Activated CD4-positive, CD25-positive, alpha-beta regulatory T cell treated with anti-CD3 and anti-CD28 coated beads, Interleukin-2, amount 50 U/mL, for 24 hours (primary cell): ENCODE measurements at places on chromosomes 3 and 15.

DNA sequence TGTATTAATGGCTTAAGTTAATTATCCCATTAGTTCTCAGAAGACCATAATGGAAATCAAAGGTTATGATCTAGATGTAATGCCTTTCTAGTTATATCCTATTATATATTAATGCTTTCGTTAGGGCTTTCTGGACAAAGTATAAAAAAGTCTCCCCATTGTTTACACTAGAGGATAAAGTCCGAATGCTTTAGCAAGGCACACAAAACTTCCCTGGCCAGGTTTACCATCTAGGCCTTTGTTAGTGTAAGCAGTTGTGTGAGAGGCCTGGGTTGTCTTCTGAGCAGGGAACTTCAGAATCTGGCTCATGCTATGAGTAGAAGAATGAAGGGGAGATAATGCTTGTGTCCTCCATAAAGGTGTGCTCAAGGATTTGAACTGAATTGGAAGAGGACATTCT lies 106.3 kb upstream of the MEIS2 start:
- no peak for ATAC-seq

DNA sequence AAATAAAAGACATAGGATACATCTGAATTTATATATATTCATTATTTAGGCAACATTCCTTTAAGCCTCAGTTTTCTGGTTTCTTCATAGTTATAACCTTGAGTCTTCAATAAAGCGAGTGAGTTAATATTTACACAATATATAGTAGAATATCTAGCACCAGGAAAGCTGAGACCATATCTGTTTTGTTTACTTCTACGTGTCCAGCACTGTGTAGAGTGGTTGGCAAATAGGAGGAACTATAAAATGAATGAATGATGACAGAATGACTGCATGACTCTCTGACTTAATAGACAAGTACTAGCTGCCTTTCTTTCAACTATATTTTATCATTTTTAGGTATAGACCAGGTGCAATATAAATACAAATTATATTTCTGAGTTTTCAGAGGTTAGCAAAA lies 197.8 kb upstream of the RBMS3 start:
- ATAC-seq: no peak

DNA sequence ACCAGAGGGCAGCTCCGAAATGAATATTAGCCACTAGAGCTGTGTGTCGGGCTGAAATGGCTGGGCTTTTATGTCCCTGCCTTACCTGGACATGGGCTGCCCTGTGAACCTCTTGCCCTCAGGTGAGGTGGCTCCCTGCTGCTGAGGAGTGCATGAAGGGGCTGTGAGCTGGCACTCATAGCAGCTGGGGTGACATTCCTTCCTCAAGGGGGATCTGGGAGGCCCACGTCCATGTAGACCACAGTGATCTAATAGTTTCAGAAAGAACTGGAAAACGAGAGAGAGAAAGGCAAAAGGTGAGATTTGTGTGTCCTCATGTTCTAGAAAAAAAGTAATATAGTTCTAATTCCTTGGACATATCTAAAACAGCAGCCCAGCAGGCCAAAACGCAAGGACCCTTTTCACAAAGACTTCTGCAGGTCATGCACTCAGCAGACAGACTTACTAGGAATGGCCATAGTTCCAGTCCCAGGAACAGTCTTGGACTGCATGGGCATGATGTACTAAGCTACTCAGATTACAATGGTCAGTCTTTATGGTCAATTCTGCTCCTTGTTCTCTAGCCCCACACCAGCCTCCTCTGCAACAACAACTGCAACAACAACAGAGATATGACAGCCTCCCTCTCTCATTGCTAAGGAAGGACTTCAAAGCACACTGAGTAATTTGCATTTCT lies 10.8 kb upstream of the SLC24A5 start:
- ATAC-seq: no peak

GRCh38 chr3:42699511-42699971 lies 3.1 kb downstream of the HHATL start:
- ATAC-seq: no peak
